Karpas-422 (cell line): ENCODE measurements at places on chromosomes 12 and 14.
A peak's percentile ranks its signal among the peaks of the same experiment; 100 is the strongest.

GRCh38 chr12:120317224-120318105 lies 10.1 kb downstream of the PLA2G1B start:
- DNase-seq, result peak; percentile 100

- DNase-seq, result no peak
Observed at GRCh38 chr12:53399896-53400295, 19.9 kb downstream of the SP1 start.

DNA sequence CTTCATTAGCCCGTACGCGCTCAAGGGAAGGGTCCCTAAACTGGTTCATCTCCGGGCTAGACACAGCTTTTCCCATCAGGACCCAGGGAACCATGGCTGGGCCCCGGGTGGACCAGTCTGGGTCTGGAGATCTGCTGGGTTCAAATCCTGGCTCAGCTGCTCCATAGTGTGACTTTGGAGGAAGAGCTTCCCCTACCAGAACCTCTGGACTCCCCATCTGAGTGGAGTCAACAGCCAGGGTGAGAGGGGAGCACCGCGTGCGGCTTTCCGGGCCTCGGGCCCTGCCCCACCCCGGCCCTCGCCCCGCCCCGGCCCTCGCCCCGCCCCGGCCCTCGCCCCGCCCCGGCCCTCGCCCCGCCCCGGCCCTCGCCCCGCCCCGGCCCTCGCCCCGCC lies 41.2 kb downstream of the BEGAIN start:
- DNase-seq, result peak; percentile 62

- peak; percentile 53 for DNase-seq
Observed at GRCh38 chr12:28963554-28963953, 185.5 kb upstream of the FAR2 start.

DNA sequence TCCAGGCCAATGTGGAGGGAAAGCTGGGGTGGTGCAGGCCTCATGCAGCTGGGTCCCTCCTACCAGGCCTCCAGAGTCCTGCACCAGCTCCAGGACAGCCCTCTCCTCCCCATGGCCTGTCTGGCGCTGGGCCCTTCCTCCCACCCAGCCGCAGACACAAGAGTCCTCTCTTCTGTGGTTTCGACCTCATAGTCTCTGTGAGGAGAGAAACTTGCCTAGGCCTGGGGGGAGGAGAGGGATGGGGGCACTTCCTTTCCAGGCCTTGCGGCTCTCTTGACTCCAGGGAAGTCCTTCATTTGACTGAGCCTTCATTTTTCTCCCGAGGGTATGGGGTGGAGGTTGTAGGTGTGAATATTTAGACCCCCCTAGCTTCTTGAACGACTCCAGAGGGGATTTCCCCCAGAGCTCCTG lies 2.3 kb downstream of the MMP14 start:
- DNase-seq, result no peak

DNA sequence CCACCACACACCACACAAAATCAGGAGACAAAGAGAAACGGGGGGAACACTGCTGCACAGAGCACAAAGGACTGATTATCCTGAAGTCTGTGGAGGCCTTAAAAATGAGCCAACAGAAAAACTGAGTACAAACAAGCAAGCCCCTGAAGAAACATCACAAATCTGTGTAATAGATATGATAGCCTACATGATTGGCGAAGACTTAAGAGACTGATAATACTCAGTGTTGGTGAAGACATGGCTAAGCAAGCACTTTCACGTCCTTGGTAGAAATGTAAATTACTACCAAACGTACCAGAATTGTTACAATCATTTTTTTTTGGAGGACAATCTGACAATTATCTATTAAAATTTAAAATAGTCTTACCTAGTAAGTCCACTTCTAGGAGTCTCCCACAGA lies 74.6 kb downstream of the NINJ2 start:
- DNase-seq, result no peak

DNA sequence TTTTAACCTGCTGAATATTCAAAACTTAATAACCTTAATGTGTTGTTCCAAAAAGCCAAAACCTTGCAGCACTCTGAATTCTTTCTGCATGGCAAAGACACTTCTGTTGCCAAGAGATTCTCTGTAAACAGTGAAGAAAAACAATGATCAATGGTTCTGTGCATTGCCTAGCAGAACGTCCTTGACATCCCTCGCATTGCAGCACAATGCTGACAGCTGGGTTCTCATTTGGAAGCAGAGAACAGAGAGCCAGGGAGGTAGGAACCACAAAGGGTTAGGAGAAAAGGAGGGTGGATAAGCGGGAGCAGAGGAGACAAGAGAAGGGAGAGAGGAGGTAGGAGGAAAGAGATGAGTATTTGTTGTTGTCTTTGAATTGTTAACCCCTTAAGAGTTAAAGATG lies 501.1 kb downstream of the NAV3 start:
- no peak for DNase-seq
